ENCODE measurements at places on chromosomes 2 and 18. TPM values are rescaled to one million over a fixed set of nuclear protein-coding genes. Genes with fewer than 3 reads are reported as not detected.
A peak's percentile ranks its signal among the peaks of the same experiment; 100 is the strongest.

GRCh38 chr18:21281603-21282002 is 39.6 kb downstream of the GREB1L start:
- H3K36me3 ChIP-seq, result no peaks in the 10 kb centered on the region
- no peaks in the 10 kb centered on the region for H3K4me1 ChIP-seq
- no peak overlapping the region for H3K4me3 ChIP-seq
- no peak overlapping the region for H3K27ac ChIP-seq
- no peaks in the 10 kb centered on the region for H3K27me3 ChIP-seq
- DNase-seq, result no peak

KLHL29 gene
- 14.1 TPM for total RNA-seq

GRCh38 chr2:128252501-128252900 is 66.2 kb downstream of the HS6ST1 start:
- H3K4me1 ChIP-seq, result no peaks in the 10 kb centered on the region
- H3K36me3 ChIP-seq, result no peaks in the 10 kb centered on the region
- no peaks in the 10 kb centered on the region for H3K27me3 ChIP-seq
- no peak overlapping the region for H3K4me3 ChIP-seq
- no peak overlapping the region for H3K27ac ChIP-seq
- DNase-seq, result peak; percentile 39

CNDP1 gene
- total RNA-seq, result not detected

RIT2 gene
- not detected for total RNA-seq

ZNF385B gene
- total RNA-seq, result 21.5 TPM

DNA sequence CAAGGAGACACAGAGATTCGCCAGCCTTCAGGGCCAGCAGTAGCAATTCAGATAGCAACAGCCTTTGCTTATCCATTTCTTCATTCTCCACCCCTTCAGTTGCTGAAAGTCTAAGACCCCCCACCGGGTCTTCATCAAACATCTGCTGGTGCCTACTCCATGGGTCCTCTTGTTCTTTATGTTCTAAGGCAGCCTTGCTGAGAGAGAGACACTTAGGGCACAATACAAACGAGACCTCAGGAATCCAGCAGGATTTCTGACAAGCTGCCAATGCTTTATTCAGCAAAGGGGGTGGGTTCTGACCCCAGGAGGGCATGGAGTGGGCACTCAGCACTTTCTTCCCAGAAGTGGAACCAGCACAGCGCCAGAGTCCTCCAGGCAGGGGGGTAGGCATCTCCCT is 36.2 kb upstream of the CNGA3 start:
- H3K27me3 ChIP-seq, result peaks cover 2% of the 10 kb centered on the region
- no peaks in the 10 kb centered on the region for H3K4me1 ChIP-seq

DNA sequence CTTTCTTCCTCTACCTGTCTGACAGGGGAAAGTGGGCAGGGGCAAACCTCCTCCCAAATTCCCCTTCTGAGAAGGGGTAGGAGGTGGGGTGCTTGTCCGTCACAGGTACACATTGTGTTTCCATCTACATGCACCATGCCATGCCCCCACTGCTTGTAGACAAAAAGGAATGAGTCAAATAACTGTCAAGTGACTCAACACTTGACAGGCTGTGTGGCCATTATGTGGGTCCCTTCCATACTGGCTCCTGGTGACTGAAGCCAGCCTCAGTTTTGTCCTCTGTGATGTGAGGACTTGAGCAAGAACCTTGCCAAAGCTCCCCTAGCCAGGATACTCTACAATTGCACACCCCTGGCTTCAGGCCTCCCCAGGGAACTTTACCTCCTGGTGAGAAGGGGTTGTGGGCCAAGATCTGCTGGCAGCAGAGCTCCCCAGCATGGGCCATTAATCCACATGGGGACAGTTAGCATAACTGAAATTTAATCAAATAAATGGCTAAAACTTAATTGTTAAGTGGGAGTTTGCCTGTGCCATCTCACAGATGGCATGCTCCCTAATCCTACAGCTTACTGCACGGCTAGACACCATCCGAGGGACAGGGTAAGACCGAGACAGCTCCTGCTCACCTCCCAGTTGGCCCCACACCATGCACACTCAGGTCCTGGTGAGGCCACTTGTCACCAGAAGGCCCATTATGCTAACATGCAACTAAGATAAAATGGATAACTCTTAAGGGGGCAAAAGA is 140.2 kb downstream of the BCL11A start:
- no peaks in the 10 kb centered on the region for H3K36me3 ChIP-seq
- no peaks in the 10 kb centered on the region for H3K27me3 ChIP-seq
- no peak overlapping the region for H3K27ac ChIP-seq
- no peak for DNase-seq
- H3K4me3 ChIP-seq, result no peak overlapping the region

DNA sequence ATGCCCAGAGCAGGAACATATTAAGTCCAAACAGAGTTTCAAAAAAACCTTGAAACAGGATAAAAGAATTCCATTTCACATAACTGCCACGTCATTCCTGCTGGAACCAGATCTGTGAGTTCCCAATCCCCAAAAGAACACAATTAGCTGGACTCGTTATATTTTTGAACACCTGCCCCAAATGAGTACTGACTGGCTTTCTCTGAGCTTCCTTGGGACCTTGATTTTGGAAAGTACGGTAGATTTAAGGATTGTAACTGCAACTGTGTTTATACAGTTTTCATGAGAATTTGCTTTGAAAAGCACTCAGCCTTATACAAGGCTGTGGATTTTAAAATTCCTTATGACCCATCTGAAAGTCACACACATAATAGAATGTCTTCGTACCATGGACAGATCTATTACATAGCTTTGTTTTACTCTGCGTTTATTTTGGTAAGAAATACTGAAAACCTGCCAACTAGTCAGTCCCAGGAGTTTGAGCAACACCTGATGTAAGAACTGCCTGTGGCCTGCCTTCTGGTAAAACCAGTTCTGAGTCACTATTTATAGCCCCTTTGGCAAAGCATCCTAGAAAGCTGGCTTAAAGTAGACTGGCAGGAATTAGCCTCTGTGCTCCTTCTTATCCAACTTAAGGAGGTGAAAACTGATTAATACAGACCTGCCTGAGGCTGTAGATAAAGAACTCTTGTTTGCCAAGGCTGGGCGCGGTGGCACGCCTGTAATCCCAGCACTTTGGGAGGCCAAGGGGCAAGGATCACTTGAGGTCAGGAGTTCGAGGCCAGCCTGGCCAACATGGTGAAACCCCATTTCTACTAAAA is 48.1 kb downstream of the MERTK start:
- no peak for DNase-seq
- peaks cover 16% of the 10 kb centered on the region for H3K4me1 ChIP-seq
- no peaks in the 10 kb centered on the region for H3K27me3 ChIP-seq
- H3K27ac ChIP-seq, result peak overlapping the region; percentile 64
- no peaks in the 10 kb centered on the region for H3K36me3 ChIP-seq

DNA sequence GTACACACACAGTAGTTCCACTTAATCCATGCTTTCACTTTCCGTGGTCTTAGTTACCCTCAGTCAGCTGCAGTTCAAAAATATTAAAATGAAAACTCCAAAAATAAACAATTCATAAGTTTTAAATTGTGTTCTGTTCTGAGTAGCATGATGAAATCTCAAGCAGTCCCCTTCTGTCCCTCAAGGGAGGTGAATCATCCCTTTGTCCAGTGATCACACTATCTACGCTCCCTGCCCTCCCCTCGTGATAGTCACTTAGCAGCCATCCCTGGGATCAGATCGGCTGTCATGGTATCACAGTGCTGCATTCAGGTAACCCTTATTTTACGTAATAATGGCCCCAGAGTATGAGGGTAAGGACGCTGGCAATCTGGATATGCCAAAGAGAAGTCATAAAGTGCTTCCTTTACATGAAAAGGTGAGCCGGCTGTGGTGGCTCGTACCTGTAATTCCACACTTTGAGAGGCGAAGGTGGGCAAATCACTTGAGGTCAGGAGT is 5.8 kb upstream of the RTN4 start:
- no peak for DNase-seq
- no peak overlapping the region for H3K27ac ChIP-seq
- no peaks in the 10 kb centered on the region for H3K36me3 ChIP-seq
- no peak overlapping the region for H3K4me3 ChIP-seq

- H3K27ac ChIP-seq, result no peak within 1 kb of the TSS
- peaks cover 1% of the 10 kb centered on the region for H3K36me3 ChIP-seq
- H3K27me3 ChIP-seq, result peaks cover 7% of the 10 kb centered on the region
- no peaks in the 10 kb centered on the region for H3K4me1 ChIP-seq
- peak; percentile 73 for DNase-seq
- peak within 1 kb of the TSS; percentile 46 for H3K4me3 ChIP-seq
These were observed at the start of gene DRC1 for GRCh38 chr2:26401739-26402541. Gene DRC1 (plus strand): TSS chr2:26401920. CDS start chr2:26401990, 70 bp downstream.

DNA sequence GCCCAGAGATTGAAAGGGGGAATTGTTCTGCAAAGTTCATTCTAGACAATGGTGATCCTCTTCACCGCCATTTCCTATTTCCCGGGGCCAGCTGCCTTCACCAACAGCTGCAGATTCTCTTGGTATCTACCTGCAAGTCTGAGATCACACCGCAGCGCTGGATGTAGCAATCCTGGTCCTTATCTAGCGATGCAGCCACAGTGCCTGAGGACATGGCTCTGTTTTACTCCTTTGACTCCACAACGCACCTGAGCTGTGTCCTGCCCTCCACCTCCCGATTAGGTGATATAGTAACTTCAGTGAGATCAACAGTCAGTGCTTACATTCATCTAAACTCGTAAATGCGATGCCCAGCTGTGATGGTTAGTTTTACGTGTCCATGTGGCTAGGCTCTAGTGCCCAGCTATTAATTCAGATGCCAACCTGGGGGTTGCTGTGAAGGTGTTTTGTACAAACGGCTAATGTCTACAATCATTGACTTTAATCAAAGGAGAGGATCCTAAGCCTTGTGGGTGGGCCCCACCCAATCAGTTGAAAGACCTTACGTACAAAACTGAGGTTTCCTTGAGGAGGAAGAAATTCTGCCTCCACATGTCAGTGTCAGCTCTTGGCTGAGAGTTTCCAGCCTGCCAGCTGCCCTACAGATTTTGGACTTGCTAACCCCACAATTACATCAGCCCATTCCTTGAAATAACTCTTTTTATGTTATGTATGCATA is 189.8 kb downstream of the SH3BP4 start:
- no peaks in the 10 kb centered on the region for H3K36me3 ChIP-seq
- H3K27me3 ChIP-seq, result no peaks in the 10 kb centered on the region
- no peak overlapping the region for H3K4me3 ChIP-seq
- no peak overlapping the region for H3K27ac ChIP-seq

DNA sequence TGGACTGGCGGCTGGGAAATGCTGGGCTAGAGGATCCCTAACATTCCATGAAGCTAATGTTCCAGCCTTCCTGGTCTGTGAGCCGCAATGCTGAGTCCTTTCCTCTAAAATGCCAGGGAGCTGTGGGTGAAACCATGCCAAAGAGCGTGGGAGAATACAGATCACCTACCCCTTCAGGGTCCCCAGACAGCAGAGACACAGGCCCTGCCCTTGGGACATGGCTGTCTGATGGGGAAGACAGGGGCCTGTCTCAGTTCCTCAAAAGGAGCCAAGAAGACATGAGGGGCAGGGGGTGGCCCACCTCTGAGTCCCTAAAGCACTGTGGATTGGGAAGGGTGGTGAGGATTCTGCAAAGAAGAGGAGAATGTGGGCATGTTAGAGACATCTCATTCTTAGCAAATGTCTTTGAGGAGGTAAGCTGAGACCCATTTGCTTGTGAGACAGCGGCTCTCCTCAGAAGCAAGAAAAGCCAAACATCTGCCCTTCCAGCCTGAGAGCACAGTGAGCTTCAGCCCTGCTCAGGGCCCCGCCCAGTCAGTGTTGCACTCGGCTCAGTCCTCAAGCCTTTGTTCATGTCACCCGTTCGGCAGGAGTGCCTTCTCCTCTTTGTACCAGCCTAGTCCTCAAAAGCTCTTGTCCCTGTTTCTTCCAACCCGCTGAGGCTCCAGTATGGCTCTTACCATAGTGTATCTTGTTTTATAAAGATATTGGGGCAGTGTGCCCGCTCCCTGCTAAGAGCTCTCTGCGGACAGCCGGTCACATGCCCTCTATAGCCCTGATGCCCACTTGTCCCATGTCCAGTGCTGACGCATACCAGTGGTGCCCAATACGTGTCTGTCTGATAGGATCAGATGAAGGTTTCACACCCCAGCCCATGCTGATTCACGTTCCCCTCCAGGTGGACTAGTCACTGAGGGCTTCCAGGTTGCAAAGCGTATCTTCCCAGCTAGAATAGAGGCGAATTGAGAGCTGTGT is 286.2 kb downstream of the CYP26B1 start:
- no peaks in the 10 kb centered on the region for H3K36me3 ChIP-seq
- no peaks in the 10 kb centered on the region for H3K27me3 ChIP-seq
- DNase-seq, result no peak
- no peak overlapping the region for H3K27ac ChIP-seq
- H3K4me3 ChIP-seq, result no peak overlapping the region

BCL2 gene
- total RNA-seq, result 19.3 TPM

SLC30A3 gene
- 0.34 TPM for total RNA-seq

DNA sequence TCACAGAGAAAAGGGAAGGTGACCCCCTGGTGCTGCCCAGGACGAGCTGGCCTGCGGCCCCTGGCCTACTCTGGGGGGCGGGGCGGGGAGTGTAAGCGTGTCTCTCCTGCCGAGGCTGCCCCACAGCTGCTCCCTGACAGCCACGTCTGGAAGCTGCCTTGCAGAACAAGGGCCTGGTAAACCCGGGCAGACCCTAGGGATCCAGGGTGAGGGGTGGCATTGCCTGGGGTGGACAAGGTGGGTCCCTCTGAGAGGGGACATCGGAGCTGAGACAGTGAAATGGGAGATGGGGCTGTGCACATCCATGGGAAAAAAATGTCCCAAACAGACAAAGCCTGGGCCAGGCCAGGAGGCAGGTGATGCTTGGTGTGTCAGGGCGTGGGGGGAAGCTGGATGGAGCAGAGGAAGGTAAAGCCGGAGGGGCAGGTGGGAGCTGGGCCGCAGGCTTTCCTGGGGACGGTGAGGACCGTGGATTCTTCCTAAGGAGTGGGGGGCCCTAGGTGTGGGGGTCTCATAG is 66.0 kb upstream of the HDAC4 start:
- H3K27ac ChIP-seq, result no peak overlapping the region
- no peaks in the 10 kb centered on the region for H3K27me3 ChIP-seq
- H3K4me3 ChIP-seq, result no peak overlapping the region
- no peak for DNase-seq

GRCh38 chr18:3885209-3885792 is 435.3 kb downstream of the TGIF1 start:
- no peak overlapping the region for H3K4me3 ChIP-seq
- no peaks in the 10 kb centered on the region for H3K36me3 ChIP-seq
- H3K4me1 ChIP-seq, result no peaks in the 10 kb centered on the region
- H3K27ac ChIP-seq, result no peak overlapping the region
- no peak for DNase-seq

DNA sequence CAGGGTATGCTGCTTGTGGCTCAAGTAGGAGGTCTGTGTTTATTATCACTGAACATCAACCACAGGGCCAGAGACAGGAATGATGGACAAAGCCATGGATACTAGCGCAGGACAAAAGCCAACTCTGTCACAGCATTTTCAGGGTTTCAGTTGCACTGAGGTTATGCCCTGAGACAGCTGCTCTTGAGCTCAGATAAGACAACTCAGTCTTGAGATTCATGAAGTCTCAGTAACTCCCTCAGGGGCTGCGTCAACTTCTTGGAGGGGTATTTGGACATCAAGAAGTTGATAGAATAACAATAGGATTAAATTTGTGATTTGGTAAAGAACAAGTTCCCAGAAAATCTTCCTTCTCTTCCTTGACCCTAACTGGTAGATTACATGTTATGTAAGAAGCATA is 287.0 kb upstream of the SLC14A2 start:
- no peaks in the 10 kb centered on the region for H3K36me3 ChIP-seq
- H3K4me1 ChIP-seq, result peaks cover 85% of the 10 kb centered on the region
- H3K4me3 ChIP-seq, result no peak overlapping the region
- peak overlapping the region; percentile 91 for H3K27ac ChIP-seq
- no peak for DNase-seq

GRCh38 chr2:221517146-221517695 is 54.9 kb downstream of the EPHA4 start:
- H3K27ac ChIP-seq, result peak overlapping the region; percentile 67
- H3K36me3 ChIP-seq, result no peaks in the 10 kb centered on the region
- H3K27me3 ChIP-seq, result no peaks in the 10 kb centered on the region
